ENCODE measurements at places on chromosomes 12 and 14.

DNA sequence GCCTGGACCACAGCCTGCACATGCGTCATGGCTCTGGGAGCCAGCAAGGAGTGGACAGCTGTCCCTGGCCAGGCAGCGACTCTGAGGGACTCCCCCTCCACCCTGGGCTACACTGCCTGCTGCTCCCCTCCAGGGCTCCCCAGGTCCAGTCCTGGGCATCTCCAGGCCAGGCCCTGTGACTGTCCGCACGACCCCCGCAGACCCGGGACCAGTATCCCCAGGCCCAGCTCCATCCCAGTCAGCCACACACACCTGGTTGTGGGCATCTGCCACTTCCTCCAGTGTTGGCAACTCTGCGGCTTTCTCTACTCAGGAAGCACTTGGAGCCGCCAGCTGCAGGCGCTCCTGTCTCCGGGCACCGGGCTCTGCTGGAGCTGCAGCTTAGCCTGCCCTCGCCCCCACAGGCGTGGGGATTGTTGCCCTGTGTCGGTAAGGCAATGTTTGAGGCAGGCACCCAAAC, 2.4 kb downstream of the ULK1 start:
- no peak for DNase-seq

GRCh38 chr12:112419297-112420133, 768 bp downstream of the PTPN11 start:
- DNase-seq: peak; percentile 73

DNA sequence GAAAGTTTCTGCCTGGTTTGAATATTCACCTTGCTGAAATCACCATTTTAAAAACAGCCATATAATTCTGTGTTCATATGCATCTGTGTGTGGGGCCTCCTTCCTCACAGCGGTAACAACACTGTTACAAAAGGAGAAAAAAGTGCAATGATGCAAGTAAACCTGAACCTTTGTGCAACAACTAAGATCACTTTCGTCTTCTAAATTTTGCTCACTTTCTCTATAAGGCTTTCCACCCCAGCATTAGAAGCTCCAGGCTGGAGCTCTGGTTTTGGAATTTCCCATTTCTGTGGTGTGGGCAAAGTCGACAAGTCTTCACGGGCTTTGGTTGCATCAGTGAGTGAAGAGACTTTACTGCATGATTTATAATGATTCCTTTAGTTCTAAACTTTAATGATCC, 18.4 kb downstream of the FGD6 start:
- DNase-seq: no peak

GRCh38 chr12:70661466-70662161, 24.4 kb upstream of the PTPRB start:
- DNase-seq: peak; percentile 48

DNA sequence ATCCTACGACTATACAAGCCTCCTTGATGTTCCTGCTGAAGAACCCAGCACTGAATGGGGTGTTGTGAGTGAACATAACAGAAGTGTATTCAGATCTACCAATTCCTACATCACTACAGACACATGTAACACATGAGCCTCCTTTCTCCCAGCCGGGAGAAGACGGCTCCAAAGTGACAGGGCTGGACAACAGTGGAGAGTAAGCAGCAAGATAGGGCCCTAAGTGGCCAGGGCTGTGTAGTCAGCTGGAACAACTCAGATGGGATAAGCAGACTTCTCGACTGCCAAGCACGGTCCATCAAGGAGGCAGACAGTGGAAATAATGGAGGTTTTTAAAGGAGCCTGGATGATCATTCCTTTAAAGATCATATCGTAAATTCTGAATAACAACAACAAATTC, 73.5 kb downstream of the TTC7B start:
- no peak for DNase-seq

DNA sequence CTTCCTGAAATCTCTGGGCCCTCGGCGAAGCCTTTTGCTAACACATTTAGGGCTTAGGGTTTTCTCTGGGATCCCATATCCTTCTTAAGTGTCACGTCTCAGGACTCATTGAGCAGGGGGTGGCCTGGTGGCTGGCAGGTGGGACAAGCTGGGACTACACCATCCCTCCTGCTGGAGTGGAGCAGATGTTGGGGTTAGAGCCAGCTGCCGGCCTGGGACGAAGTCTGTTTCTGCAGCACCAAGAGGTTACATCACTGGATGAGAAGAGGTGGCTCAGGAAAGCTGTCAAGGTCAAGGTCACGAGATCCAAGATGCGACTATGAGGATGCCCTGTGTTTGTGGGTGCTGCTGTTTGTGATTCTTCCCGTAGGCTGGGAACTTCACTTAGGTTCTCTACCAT, 16.3 kb downstream of the SMCO2 start:
- no peak for DNase-seq

GRCh38 chr12:126051611-126052107, 986.4 kb downstream of the AACS start:
- DNase-seq: no peak

DNA sequence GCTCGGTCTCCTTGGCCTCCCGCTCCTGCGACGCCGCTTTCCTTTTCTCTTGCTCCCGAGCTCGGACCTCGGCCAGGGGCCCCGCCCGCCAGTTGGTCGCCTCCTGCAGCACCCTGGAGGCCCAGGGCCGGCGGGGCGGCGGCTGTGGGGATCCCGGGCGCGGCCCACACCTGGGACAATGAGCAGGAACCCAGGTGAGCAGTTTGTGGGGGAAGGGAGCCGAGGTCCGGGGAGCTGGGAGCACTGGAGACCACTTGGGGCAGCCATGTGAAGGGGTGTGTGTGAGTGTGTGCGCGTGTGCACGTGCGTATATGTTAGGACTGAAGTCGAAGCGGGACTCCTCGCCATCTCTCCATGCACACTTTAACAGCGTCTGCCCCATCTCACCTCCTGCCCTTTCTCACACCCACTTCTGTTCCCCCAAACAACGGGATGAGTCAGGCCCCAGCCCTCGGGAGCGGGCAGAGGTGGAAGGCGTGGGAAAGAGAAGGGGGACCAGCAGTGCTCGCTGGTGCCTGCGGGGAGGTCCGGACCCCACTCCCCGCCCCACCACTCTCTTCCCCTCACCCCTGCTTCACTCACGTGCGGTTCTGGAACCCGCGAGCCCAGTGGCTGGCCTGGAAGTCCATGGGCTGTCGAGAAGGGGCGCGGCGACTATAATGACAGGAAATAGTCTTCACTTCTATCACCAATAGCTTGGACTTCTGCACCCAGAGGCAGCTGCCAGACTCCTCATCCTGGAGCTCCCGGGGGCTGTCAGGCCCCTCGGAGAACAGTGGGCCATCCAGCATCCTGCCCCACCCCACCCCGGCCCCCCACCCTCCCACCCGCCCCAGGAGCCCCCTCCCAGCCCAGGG, 450 bp downstream of the DDN start:
- no peak for DNase-seq

GRCh38 chr14:81273961-81274575, 53.3 kb upstream of the GTF2A1 start:
- no peak for DNase-seq

DNA sequence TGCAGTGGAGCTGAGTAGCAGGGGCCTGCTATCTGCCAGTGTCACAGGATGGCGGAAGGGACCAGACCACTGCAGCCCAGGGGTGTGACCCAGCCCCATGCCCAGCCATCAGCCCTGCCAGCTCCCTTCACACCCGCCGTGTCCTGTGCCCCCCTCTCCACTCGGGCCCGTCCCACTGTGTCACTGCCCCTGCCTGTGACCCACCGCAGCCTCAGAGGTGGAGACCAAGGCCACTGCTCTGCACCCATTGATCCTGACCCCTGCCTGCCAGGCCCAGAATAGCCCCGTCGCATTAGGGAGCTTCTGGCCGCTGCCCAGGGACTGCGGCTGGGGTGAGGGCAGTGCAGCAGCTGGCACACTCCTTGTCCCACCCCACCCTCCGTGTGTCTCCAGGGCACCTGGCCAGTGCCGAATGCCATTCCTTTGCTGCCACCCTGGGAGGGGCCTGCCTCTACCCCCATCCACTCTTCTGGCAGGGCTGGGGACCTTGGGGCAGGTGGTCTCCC, 2.1 kb upstream of the CRIP2 start:
- no peak for DNase-seq

DNA sequence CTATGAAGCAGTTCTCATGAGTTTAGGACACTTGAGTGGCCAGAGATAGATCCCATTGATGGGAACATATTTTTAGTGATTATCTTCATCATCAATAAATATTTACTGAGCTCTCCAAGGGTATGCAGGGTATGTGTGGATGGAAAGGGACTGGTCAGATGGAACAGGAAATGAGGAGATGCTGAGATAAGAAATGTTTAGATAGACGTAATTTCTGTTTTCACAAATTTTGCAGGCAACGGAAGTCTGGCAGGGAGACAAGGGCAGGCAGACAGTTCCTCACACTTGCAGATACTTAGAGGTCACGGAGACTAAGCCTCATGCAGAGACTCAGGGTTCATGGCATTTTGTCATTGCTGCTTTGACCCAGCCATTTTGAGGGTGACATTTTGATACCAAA, 24.3 kb downstream of the BCL2L14 start:
- no peak for DNase-seq

DNA sequence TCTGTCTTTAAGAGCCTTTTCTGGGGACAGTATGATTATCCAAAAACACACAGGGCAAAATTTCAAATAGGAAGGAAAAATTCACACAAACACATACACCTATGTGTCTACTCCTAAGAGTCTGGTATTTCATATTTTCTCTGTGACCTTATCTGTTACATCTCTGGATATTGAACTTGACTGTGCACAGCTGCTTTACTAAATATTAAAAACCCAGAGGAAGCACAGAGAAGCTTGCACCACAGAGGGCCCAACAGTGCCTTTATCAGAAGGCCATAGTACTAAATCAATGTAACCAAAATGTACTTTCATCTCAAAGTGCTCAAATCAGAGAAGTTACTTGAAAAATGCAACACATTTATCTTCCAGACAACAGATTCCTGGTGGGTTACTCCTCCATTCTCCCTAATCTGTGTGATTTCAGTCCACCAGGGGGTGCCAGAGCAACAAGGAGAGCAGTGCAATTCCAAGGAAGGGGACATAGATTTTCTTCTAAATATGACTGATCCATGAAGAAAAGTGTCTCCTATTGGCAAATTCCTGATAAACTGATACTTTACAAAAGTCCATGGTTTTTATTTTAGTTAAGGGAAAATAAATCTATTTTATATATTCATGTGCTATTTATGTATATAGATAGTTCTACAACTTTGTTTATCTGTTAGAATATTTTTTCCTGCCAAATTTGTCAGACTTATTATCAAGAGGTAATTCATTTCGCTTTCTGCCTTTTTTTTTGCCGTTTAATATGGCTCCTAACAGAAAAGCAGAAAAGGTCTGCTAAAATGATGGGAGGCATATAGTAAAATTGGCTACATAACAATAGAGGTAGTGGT, 617.6 kb downstream of the LRFN5 start:
- DNase-seq: peak; percentile 48

DNA sequence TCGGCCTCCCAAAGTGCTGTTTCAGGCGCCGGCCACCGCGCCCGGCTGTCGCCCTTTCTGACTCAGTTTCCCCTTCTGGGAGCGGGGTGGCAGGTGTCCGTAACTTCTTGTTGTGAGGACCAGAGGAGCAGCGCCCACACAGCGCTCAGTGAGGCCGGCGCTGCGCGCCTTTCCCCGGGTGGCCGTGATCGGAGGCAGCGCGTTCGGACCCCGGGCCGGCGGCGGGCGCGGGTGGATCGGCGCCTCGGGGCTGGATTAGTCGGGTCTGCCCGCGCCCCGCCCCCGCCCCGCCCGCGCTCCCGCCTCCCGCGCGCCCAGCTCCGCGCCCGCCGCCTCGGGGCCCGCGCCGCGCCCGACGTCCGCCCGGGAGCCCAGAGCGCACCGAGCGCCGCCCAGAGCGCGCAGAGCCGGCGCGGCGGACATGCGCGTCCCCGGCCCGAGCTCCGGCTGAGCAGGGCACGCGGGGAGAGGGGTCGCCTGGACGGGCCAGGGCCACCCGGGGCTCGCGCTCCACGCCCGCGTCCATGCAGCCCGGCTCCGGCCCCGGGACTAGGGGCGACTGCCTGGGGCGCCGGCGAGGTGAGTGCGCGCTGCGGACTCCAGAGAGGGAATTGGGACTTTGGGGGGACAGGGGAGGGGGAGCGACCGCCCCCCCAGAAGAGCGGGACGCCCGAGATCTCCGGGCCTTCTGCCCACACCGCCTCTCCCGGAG, 50.6 kb downstream of the LRCOL1 start:
- DNase-seq: peak; percentile 54

DNA sequence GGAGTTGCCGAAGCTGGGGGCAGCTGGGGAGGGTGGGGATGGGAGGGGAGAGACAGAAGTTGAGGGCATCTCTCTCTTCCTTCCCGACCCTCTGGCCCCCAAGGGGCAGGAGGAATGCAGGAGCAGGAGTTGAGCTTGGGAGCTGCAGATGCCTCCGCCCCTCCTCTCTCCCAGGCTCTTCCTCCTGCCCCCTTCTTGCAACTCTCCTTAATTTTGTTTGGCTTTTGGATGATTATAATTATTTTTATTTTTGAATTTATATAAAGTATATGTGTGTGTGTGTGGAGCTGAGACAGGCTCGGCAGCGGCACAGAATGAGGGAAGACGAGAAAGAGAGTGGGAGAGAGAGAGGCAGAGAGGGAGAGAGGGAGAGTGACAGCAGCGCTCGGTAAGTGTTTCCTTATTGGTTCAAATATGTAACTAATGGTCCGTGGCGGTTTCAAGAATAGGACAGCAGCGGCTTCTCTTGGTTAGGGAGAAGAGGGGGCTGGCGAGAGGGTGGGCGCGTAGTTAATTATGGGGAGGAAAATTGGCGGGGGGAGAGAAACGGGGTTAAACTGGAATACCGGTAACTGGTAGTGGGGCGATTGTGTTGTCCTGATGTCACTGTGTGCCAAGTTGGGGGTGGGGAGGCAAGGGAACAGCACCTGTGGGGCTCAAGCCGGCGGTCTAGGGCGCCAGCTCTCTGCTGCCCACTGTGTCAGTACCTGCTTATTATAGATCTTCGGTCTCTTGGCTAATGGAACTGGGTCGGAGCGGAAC, 8.4 kb downstream of the HOXC8 start:
- no peak for DNase-seq

- DNase-seq: no peak
Observed at GRCh38 chr14:92684801-92685560, 63.4 kb downstream of the LGMN start.

DNA sequence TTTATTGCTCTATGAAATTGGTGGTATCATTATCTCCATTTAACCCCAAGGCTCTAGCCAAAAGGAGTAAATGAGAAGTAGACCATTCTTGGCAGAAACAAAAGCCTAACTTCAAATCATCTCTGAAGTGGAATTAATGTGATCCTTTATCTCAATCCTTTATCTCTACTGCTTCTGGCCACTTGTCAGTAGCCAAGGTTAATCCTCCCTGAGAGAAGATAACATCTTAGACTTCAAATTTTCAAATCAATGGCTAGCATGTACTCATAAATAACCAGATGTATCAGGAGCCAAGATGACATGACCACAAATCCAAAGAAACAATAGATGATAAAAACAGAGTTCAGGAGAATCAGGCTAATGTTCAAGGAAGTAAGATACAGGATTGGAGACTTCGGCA, 123.1 kb upstream of the RASSF8 start:
- DNase-seq: no peak

DNA sequence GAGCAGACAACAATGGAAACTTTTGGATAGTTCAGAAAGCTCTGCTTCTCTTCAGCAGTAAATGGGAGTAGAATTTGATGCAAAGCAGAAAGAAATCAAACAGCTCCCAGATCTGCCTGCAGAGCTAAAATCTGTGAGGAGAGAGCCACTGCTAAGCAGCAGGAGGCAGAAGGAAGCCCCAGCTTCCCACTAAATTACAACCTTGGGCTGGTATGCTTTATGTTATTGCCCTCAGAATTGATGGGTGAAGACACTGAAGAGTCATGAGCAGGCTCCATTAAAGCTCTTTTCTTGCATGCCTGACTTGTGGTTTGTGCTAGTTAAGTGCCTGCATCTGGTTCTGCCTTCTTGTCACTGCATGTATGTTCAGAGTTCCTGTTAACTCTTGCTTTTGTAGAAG, 8.4 kb downstream of the ZC2HC1C start:
- DNase-seq: no peak

Data from HTR-8/SVneo (cell line).